ENCODE measurements at places on chromosomes 2 and 18.

DNA sequence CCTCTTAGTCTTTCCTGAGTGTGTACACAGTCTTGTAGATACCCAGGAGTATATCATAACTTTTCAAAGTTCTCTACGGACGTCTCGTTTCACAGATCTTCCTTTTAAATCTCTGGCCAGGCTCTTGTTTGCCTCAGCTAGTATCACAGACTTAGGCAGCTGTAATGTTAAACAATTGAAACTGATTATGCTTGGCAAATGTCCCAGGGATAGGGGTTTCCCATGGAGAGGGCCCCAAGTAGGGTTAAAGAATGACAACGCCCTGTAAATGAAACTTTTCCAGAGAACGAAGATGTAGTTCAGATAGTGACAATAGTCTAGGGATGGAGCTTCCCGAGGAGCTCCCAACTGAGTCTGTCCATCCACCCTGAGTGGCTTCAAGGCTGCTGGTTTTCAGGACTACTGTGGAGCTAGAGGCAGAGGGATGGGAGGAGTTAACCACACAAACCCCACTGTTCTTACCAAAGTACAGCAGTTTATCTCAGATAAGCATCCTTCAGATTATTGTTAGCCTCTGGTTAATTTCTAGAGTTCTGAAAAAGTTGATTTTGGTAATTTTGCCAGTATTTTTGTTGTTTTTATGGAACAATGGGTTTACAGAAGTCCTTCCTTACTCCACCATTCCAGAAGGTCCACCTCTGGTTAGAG lies 9.1 kb downstream of the NEURL3 start:
- ATAC-seq: no peak

DNA sequence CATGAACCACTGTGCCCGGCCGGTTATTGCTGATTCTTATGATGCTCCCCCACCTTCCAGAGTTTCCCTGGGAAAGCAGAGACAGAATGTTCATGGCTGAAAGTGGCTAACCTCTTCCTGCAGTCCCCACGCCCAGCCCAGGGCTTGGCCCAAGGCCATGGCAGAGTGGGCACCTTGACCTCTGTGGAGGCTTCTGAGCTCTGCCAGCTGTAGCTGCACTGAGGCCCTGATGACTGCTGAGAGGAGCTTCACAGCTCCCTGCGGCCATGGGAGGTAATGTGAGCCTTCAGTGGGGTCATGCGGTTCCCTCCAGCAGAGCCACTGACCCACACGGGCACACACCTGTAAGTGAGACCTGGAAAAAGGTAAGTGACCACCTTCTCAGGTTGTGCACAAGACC lies 13.3 kb downstream of the EFHD1 start:
- no peak for ATAC-seq

DNA sequence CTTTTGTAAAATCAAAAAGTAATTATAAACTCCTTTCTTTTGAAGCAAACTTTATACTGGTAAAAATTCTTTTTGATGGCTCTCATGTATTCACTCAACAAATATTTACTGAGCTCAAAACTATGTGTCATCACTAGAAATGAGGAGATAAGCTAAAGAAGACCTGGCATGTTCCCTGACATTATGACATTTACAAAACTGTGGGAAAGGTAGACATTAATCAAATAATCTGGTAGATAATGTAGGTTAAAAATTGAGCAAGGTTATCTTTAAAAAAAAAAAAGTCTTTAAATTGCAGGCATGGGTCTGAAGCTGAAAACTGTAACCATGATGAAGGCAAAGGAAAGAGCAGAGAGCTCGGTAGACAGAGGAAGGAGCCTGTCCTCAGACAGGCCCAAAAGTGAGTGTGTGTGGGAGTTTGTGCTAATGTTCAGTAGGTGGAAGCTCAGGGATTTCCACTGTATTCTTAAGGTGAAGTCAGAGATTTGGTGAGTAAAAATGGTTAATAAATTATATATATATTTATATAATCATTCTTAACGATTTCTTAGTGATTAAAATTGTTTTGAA lies 612.9 kb downstream of the LRP1B start:
- ATAC-seq: no peak

- ATAC-seq: no peak
These were observed 78.0 kb downstream of the MARCHF4 start for GRCh38 chr2:216294305-216294704.

DNA sequence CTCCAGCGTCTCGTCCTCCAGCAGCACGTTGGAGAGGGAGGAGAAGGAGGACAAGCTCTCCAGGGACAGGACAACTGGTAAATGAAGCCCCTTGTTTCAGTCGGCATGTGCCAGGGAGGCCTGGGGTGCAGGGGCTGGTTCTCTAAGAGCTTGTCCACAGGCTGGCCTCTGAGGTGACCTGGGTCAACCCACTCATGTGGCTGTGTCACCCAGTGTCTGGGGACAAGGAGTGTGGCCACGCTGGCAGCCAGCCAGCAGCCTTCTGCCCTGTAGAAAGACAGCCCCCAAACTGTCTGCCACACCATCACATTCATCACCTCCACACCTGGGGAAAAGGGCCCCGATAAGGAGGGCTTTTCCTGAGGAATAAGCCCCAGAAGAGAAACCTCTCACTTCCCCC lies 119.5 kb downstream of the TPGS2 start:
- ATAC-seq: no peak

DNA sequence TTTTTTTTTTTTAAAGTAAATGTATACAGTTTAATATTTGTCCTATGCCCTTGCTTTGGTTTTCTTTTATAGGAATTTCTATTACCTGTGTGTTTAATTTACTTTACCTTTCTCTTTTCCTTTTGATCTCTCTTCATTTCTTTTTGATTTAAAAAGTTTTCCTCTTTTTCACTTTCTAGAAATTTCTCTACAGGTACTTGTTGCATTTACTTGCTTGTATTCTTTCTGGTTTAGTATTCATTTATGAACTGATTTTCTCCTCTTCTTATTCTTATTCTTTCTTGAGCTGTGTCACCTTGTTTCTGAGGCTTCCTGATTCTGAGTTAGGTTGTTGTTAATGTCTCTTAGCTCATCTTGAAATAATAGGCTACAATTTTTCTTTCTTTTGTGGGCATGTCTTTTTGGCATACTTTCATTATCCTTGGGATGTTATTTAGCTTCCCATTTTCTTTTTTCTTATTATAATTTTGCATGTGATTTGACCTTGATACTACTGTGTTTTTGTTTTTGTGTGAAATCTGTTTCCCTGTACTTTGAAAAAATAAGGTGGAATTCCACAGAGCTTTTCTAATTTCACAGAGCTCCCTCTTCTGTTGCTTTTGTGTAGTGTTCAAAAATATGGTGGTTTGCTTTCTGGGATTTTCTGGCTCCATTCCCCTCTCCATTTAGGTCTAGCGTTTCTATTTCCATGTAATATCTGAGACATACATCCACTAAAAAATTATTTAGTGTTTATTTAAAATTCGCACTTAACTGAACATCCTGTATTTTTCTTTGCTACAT lies 25.5 kb upstream of the ALMS1 start:
- ATAC-seq: peak; percentile 37

DNA sequence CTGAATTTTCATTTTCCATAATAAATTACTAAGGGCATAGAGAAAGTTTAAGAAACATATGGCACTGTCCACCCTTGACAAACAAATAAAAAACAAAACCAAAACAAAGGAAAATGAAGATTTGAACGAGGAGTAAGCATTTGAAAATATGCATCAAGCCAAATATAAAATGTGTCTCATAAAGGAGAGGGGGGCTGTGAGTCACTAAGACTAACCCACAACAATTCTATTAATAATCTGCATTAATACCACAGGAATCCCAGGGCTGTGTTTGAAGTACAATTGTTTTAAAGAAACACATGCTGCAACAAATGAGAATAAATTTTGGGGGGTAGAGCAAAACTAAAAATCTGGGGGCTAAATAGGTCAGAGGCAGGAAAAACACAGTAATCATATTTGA lies 53.8 kb upstream of the STK17B start:
- ATAC-seq: peak; percentile 92

DNA sequence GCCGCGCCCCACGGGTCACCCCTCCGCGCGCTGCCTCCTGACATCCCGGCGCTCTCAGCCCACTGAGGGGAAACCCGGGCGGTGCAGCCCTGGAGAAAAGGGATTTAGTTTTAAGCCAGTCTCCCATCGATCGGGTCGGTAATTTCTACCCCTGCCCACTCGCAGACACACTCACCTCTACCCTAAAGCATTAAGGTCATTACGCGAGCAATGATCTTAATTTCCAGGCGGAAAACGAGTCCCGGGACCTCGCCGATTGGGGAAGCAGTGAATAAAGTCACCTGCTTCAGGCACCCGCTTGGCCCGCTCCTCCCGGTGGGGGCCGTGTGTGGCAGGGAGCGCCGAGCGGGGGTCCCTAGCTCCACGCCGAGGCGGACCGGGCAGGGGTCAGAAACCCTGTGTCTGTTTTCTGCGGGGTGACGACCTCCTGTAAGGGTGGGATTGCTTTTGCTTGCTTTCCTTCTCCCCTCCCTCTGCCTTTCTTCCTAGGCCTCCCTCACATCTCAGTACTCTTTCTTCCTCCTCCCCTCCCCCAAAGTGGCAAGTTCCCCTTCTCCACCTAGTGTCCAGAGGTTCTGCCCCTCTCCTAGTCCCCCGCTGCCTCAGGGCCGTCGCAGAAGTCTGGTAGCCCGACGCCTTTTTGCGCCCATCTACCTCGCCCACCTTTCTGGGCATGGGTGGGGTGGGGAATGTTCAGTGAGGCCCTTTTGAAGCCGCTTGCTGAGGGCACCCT lies 142.6 kb downstream of the MEIS1 start:
- ATAC-seq: no peak

GRCh38 chr2:200288670-200289429 lies 17.6 kb upstream of the SPATS2L start:
- ATAC-seq: no peak

GRCh38 chr2:113258471-113259147 lies 20.1 kb downstream of the PAX8 start:
- no peak for ATAC-seq

DNA sequence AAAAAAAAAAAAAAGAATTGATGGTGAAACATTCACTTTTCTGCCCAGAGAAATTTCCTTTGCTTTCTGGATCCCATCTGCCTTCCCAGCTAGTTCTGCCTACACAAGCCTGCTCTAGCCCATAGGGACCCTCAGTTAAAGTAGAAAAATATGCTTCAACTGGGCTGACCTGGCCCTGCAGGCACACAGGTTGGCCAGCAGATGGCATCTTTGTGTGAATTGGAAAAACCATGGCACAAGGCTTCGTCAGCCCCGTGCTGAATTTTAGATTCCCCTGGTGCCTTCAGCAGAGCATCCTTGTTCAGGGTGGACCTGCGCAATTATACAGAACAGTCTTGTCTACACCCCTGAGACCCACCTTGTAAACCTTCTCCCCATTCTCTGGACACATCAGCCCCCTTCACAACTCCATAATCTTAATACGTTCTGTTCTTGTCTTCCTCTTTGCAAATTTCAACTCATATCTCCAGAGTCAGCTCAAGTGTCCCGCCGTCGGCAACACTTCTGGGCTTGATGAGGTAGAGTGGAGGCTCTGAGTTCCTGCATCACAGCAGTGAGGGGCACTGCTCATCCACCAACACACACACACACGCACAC lies 114.5 kb downstream of the INSIG2 start:
- ATAC-seq: peak; percentile 94

- ATAC-seq: no peak
These were observed 79.2 kb upstream of the PAPOLG start for GRCh38 chr2:60676706-60677330.
